ENCODE measurements at places on chromosomes 1 and 21.

DNA sequence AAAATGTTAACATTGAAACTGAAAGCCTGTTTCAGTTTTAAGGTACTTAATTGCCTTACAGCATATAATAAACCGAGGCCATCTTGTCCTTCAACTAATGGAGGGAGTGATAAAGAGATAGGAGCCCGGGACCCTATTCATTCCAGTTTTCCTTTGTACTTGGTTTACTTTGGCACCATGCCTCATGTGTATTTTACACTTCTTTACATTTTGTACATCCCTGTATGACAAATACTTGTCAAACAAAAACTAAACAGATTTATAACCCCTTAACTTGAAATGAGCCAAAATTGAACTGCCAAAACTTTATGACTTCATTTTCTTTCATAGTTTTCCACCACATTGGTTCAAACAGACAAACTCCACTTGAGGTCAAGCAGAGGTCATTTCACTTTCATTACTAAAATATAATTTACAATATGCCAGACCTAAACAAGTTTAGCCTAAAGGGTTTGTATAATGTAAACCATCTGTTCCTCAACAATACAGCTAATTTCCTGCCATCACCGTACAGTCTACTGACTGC is 30.9 kb upstream of the UBE2U start:
- DNase-seq = no peak

DNA sequence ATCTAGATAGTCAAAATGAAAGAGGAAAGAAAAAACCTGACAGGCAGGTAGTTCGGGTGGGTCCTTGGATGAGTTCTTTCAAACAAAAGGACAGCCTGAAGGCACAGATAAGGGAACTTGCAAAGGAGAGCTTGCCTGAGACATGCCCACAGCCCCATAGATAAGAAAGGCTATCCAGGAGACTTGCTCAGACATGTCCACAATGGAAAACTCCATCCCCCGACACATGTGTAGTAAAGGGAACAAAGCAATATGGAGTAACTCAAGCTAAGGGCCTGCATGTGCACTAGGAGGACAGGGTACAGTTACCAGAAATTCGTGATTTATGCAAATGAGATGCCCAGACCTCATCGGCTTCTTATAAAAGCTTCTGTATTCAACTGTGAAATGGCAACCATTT is 281.5 kb downstream of the NEGR1 start:
- peak; percentile 87 for DNase-seq

GRCh38 chr1:43531107-43531905 is 623 bp downstream of the PTPRF start:
- DNase-seq = no peak

DNA sequence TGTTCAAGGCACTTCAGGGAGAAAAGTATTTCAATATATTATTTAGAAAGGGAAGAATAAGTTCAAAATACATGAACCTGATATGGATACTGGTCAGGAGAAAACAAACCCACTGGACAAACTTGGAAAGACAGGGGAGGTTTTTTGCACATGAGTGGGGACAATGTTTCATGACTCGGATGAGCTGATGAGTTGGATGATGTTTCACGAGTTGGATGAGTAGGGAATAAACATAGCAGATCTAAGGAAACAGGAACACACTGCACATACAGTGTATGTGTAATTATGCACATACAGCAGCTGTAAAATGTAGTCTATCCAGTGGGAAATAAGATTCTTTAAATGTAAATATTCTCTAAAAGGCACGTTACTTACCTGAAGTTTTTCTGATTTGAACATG is 682.9 kb upstream of the ADAMTS5 start:
- DNase-seq = no peak

- DNase-seq = no peak
Measured at GRCh38 chr1:204065174-204065985, 7.5 kb upstream of the SOX13 start.

DNA sequence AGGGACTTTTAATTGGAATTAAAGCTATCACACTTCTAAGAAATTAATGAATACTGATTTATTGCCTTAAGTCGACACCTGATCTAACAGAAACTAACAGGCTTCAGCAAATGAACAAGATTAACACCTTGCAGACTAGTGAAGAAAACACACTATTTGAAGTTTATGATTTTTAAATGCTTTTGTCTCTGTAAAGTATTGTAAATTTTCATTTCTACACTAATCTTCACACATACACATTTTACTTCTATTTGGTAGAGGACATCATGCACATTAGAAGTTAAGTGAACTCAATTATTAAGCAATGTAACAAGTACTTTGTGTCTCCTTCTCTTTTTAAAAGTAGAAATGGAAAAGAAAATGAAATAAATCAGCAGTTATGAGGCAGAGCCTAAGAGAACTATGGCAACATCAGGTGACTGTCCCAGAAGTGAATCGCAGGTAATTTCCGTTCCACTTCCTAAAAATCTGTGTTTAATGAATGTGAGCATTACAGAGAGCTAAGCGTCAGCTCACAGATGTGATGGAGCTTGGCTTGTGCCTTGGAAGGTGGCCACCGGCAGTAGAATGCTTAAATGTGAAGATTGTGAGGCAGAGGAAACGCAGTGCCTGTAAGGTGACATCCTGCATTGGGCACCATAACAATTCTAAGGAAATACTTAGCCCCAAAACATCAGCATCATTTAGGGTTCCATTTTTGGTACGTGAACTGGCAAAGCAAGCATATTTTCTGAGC is 1.2 kb downstream of the PRMT2 start:
- no peak for DNase-seq
